Natural killer cell (primary cell): ENCODE measurements at places on chromosomes 6 and 20.

- peak; percentile 92 for DNase-seq
Measured at GRCh38 chr6:88963139-88964090, at the start of gene RNGTT. Gene RNGTT, minus strand, starts transcription at chr6:88963618. Its CDS starts 209 bp downstream, at chr6:88963409.

GRCh38 chr6:14616656-14617055 is 499.1 kb downstream of the CD83 start:
- DNase-seq, result no peak

DNA sequence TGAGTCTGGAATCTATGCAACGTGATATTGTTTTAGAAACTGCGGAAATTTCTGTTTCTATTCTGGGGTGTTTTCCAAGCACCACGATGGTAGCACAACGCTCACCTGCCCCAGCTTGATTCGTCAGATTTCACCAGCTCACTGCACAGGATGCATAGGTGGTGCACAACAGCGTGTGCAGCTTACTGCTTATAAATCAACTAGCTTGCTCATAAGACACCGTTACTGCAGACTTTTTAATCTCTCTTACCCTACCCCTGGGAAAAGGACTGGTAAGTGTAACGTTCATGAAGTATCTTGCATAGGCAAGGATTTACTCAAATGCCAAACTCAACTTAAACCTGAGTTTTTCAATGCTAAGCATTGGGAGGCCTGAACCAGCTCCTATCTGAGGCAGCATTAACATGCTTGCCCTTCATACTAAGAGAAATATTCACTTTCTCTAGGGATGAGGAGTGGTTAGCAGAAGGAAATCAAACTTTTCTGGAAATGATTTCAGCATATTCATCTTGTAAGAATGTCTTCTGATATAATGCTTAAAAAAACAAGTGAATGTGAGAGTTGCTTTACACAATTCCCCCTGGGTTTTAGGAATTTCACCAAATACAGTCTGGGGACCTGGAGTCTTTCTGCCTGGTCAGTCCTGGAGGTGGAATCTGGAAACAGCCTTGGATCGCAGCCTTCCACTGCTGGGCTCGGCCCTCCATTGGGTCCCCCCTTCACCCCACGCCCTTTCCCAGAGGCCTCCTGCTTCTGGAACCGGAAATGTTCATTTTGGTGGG is 100.6 kb downstream of the DACT2 start:
- DNase-seq, result no peak

GRCh38 chr6:70257768-70258273 is 45.1 kb downstream of the COL9A1 start:
- no peak for DNase-seq

GRCh38 chr20:31474758-31475427 is at the start of the genes DEFB124 and REM1:
Gene DEFB124, minus strand, starts transcription at chr20:31475127. Its CDS starts 2,114 bp downstream, at chr20:31473013.
Gene REM1, plus strand, starts transcription at chr20:31475288. Its CDS starts 1,158 bp downstream, at chr20:31476446.
- DNase-seq, result no peak

- no peak for DNase-seq
Measured at GRCh38 chr20:9330151-9330550, 184.2 kb upstream of the LAMP5 start.
